KBM-7 (cell line): ENCODE measurements at places on chromosomes 6 and 20.
A peak's percentile ranks its signal among the peaks of the same experiment; 100 is the strongest.

GRCh38 chr20:49786668-49787370 is 25.8 kb upstream of the SLC9A8 start:
- DNase-seq, result no peak

GRCh38 chr6:18997375-18997826 is 610.3 kb downstream of the RNF144B start:
- peak; percentile 34 for DNase-seq

DNA sequence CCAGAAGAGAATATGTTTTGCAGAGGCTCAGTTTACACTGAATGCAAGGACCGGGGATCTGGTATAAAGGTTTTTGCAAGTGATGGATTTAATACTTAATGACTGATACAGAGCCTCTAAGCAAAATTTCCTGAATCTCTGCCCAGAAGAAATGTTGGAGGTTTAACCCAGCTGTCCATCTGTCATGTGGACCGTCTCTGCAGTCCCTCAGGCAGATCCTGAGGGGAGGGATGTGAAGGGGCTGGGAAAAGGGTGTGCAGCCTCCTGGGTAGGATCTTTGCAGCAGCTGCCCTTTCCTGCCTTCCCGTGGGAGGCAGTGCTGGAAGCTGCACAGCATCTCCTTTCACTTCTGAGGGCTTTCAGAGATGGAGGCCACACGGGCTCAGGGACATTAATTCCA is 207.0 kb downstream of the SLC24A3 start:
- no peak for DNase-seq

- peak; percentile 76 for DNase-seq
Measured at GRCh38 chr6:105484238-105485161, 81.6 kb upstream of the PREP start.

DNA sequence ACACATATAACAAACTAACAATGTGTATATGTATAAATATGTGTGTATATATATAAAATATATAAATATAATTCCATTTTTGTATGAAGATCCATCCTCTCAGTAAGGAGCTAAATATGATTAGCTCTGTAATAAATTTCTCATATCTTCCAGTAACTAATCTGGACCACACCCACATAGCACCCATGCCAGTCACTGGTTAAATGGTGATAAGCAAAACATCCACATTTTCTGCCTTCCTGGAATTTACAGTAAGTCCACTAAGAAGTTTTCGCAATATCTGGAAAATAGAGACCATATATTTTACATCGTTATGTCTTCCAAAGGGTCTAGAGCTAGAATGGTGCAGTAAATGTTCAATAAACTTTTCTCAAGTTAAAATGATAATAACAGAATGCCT is 151.5 kb upstream of the STMND1 start:
- DNase-seq, result no peak

GRCh38 chr6:160950507-160950906 is 41.1 kb upstream of the MAP3K4 start:
- DNase-seq, result no peak

- no peak for DNase-seq
Measured at GRCh38 chr6:151292974-151293687, 53.4 kb downstream of the AKAP12 start.

DNA sequence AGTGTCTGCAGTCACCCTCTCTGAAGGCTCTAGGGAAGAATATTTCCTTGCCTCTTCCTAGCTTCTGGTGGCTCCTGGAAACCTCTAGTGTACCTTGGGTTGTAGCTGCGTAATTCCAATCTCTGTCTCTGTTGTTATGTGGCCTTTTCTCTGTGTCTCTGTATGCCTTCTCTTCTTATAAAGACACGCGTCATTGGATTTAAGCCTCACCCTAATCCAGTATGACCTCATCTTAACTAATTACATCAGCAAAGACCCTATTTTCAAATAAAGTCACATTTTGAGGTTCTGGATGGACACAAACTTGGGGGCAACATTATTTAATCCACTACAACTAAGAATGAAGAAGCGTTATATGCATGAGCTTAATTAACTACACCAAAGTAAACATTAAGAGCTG is 111.4 kb upstream of the ZNF184 start:
- DNase-seq, result no peak

- DNase-seq, result no peak
Measured at GRCh38 chr6:147577488-147577887, 69.0 kb downstream of the SAMD5 start.

DNA sequence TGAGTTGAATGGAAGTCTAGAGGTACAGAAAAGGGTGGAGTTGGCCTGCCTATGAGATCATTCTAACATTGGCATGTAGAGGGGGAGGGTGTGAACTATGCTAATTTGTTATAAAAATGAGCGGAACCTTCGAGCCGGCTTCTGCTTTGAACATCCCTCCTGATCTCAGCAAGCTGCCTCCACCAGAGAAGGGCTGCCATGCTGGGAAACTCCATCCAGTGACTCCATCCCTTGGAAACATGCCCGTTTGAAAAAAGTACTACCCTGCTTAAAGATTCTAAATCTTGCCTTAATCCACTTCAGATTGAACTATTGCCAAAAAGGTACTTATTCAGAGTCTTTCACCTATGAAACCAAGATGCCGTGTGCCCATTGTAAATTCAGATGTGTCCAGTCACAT is 43.6 kb upstream of the TMEM170B start:
- DNase-seq, result no peak

GRCh38 chr6:20866935-20867703 is 332.9 kb downstream of the CDKAL1 start:
- no peak for DNase-seq

DNA sequence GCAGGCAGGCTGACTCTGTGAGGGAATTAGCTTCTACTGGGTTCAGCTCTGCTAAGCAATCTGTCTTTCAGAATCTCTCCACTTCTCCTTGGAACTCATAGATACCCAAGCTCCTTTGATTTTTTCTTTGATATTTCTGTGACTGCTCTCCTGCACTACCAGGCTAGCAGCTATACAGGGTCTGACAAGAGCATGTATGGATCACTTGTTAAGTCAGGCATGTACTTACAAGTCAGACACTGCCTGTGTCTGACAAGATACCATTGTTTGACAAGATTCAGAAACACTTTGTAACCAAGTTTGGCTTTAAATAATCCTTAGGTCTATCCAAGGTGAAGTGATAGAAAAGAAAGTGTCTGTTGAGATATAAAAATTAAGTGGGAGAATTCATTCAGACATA is 79.5 kb downstream of the SESN1 start:
- DNase-seq, result no peak

DNA sequence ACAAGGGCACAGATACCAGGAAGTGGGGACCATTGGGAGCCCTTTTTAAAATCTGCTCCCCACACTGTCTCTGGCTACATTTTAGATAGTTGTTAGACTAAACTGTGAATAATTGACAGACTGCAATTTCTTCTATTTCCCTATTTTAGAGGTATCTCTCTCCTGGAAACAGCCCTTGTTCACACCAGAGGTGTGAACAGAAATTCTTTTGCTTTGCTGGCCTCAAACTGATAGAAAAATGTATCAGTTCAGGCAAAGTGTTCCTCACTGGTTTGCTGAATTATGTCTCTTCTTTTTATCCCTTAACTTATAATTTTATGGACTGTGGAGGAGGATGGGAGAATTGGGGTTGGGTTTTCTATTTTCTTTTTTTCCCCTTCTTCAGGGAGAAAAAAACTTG is 513.2 kb upstream of the SULF2 start:
- no peak for DNase-seq

DNA sequence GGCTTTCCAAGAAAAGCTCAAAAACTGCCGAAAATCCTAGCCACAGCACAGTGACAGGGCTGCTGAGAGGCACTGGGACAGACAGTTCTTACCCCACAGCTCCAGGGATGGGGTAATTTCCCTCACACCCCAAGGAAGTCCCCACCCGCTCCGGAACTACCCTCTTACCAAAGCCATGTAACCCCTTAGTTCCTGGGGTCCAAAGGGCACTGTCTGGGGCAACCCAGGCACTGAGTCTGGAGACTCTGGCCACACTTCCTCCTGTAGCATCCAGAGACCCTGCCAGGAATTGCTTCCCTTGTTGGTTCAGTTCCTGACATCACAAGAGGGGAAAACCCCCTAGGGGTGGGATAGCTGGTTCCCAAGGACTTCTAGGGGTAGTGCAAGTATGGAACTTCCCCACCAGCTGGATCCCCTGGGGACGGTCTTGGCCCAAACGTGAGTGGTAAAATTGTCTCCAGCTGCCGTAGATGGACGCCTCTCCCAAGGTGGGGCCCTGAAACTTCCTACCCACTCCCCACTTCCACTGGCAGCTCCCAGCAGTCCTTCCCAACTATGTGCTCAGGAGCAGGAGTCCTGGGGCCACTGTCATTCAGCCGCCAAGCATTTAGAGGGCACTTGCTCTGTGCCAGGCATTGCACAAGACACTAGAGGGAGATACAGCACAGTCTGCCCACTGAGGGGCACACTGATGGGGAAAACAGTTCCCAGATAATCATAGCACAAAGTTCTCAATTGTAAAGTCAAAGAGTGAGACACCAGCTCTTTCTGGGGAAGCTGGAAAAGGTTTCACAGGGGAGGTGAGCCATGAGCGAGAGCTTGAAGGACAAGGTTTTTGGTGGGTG is 17.2 kb upstream of the HCK start:
- DNase-seq, result peak; percentile 49

DNA sequence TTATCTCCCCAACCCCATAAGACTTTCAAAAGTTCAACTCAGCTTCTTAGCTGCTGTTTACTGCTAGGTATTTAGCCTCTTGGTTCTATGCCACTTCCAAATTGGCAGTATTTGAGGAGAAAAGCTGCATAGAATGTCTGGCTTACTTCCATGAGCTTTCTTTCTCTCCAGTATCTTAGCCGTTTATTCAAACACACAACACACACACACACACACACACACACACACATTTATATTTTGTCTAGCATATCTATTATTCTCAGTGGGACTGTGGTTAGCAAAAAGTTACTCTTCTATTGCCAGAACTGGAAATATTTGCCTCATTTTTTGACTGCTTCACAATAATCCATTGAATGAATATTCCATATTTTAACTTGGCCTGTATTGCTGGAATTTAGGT is 634.2 kb upstream of the IMPG1 start:
- no peak for DNase-seq

GRCh38 chr6:39226639-39227329 is 2.5 kb downstream of the KCNK5 start:
- DNase-seq, result no peak

DNA sequence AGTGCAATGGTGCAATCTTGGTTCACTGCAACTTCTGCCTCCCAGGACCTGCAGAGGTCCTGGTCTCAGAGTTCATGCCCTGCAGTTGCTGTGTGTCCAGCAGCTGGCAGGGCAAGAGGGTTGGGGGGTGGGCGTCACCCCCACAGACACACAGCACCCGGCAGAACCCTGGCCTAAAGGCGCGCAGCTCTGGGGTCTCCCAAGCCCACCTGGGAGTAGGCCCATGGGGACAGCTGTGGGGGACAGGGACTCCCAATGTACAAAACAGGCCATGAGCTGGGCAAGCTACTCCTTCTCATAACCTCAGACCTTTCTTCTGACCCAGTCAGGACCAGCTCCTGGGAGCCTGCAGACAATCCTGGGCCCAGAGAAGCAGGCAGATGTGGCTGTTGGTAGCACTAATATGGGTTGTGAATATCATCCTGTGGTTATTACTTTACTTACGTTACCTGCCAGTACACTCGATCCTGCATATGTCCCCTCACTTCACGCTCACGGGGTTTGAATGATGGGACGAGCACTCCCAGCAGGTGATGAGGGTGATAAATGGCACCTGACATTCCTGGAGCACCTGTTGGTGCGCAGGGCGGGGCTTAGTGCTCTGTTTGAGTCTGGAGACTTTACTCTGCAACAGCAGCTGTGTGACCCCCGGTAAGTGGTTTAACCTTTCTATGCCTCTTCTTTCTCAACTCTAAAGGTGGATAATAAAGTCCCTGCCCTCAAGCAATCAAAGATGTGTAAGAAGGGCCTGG is 39.9 kb upstream of the SULF2 start:
- no peak for DNase-seq

GRCh38 chr20:63469019-63469712 is 3.3 kb downstream of the KCNQ2 start:
- no peak for DNase-seq

- no peak for DNase-seq
Measured at GRCh38 chr6:144195671-144196270, 45.5 kb downstream of the STX11 start.

DNA sequence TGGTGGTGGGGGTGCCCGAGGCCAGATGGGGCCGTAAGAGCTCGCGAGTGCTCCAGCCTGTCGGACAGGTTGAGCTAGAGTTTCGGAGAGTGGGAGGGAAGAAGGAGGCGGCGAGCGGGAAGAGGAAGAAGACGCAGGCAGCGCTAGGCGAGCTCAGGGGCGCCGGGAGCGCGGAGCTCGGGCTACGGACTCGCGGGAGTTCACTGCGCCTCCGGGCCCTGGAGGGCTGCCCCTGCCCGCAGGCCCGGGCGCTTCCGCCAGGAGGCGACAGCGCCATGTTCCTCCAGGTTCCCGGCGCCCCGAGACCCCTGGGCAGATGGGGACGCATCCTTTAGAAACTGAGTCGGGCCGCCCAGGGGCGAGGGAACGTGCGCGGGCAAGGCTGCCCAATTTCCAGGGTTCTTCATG is 984 bp downstream of the TFAP2C start:
- DNase-seq, result peak; percentile 50

DNA sequence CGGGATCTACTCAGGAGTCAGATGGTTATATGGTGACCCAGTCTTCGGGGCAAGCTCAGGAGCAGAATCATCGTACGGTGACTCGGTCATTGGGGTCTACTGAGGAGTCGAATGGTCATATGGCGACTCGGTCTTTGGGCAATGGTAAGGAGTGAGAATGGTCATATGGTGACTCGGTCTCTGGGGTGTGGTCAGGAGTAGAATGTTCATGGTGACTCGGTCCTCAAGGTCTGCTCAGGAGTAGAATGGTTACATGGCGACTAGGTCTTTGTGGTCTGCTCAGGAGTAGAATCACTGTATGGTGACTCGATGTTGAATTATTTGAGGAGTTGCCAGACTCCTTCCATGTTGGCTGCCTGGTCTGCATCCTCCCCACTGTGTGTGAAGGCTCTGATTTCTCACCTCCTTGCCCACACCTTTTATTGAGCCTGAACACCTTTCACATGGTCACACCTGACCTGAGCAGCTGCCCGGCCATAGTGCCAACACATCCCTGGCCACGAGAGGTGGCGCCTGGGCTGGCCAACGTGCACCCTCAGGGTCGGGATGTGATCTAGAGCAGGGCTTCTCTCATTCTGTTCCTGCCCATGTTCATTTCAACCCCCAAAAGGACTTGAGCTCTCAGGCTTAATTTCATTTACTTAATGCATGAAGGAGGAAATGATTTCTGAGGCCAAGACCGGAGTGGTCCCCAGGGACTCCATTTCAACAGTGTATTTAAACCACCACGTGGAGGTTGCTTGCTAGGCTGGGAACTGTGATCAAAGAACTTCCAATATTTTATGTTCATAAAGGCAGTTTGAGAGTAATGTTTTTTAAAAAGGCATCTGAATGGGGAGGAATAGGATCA is 119.5 kb downstream of the PHACTR3 start:
- DNase-seq, result peak; percentile 21

DNA sequence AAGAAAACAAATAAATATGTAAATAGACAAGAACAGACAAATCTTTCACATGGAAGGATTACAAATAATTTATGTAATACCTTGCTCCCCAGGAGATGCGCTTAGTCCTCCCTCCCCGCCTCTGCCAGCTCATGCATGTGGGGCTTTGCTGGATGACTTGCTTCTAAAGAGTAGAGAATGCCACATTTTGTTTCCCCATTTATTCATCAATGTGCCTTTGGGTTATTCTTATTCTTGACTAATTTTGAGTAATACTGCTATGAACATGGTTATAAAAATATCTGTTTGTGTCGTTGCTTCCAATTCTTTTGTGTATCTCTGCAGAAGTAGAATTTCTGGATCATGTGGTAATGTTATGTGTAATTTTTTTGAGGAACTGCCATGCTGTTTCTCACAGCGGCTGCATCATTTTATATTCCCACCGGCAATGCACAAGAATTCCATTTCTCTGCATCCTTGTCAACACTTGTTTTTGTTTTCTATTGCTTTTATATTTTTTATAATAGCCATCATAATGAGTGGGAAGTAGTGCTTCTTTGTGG is 23.8 kb upstream of the DUSP22 start:
- no peak for DNase-seq
